ENCODE measurements at places on chromosomes 5 and 9.

DNA sequence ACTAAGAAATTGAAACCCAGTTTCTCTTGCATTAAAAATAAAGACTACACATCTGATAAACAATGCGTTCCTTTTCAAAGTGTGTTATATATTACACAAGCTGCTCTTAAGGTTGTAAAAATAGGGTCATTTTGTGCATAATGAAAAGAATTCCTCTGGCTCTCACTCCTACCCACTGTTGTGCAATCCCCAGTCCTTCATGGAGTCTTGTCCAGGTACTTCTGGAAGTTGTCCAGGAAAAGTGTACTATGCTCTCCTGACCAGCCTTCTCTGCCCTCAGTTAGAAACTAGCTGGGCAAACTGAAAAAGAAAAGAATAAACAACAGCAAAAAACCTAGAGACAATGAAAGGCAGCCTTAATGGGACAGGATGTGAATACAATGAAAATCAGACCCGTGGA lies 345.5 kb upstream of the PAPPA start:
- no peak for DNase-seq

- DNase-seq, result no peak
Measured at GRCh38 chr5:111002036-111002435, 69.5 kb upstream of the TSLP start.

DNA sequence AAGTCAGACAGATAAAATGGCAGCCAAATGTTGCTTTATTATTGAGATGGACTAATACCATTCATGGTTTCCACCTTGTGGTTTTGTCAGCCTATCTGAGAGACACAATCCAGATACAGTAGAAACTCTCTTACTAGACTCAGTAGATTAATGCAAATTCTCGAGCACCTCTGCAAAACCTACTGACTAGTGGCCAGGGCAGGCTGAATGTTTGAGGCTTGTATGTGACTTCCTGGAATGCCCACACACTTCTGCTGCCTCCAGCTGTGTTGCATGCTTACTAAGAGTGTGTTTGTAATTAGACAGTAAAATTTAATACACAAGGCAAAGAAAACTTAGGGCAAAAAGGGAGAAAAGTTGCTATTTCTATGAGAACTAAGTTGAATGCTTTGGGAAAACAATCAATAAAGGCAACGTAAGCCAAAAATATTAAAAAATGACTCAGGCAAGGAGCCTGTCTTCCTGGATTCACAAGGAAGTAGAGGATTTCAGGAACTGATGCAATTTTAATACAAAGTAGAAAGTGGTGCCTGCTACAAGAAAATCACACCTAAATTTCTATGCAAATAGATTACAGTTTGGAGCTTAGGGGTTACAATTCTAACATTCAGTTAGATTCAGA lies 30.2 kb upstream of the CCNG1 start:
- DNase-seq, result no peak

- DNase-seq, result no peak
Measured at GRCh38 chr9:87862536-87863268, 20.0 kb upstream of the SPATA31E1 start.

GRCh38 chr5:178380086-178380485 lies 147.5 kb upstream of the PHYKPL start:
- no peak for DNase-seq

GRCh38 chr9:86353655-86354010 lies 577 bp downstream of the TUT7 start:
- no peak for DNase-seq

DNA sequence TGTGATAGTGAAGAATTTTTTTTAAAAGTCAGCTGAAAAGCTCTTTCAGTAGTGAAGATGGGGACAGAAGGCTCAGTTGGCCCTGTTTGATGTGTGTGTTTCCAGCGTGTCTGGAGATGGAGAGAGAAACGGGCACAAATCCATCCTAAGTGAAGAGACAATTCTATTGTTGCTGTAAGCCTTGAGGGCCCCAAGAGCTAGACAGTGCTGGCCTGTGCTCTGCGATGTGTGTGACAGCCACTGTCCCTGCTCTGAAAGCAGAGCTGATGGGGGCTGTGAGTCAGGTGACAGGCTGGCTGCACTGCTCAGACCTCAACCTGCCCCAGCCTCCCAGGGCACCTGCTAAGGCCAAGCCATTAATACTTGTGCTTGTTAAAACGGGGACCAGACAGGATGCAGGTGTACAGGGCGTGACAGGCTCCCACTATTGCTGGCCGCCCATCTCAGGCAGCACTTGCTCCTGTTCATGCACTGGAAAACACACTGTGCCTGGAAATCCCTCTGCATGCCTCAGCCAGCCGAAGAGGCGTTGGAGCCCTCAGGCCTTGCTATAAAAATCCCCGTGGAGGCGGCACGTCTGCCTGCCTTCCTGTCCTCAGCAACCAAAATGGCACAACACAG lies 44.6 kb upstream of the SEMA4D start:
- DNase-seq, result no peak

DNA sequence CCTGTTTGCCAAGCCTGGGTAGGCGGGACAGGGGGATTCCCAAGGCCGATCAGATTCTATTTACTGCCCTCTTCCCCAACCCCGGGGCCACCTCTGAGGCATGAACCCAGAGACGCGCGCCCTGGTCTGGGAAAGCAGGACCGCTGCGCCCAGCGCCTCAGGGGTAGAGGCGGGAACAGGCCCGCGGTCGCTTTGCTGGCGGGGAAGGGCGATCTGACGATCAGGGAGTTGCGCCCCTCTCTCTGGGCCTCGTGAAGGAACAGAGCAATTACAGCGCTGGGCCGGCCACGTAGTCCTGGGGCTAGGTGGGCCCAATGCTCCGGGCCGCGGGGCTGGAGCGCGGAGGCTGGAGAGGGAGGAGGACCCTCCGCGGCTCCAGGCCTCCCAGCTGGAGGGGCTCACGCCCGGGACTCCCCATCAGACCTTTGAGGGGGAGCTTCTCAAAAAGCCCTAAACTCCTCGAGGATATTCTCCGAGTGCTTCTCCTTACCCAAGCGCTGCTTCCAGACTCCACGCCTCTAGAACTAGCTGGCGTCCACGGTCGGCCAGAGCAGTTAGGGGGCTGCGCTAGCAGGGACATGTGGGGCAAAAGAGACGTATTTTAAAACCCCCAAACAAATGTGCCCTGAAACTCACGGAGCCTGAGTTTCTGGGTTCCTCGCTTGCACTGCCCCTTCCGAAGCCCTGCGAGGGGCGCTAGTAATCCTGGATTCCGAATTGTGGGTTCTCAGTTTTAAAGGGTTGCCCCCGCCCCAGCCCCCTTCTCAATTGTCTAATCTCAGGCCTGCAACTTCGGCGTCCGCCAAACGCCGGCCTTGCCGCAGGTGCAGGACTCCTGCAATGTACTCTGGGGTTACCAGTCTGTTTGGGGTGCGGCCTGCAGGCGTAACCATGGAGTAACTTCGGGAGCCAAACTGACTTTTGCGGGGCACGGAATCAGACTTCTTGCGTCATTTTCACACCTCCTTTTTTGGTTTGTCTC lies 57.6 kb downstream of the TMEM174 start:
- no peak for DNase-seq

- peak; percentile 46 for DNase-seq
Measured at GRCh38 chr5:39283231-39283818, 64.0 kb upstream of the FYB1 start.

DNA sequence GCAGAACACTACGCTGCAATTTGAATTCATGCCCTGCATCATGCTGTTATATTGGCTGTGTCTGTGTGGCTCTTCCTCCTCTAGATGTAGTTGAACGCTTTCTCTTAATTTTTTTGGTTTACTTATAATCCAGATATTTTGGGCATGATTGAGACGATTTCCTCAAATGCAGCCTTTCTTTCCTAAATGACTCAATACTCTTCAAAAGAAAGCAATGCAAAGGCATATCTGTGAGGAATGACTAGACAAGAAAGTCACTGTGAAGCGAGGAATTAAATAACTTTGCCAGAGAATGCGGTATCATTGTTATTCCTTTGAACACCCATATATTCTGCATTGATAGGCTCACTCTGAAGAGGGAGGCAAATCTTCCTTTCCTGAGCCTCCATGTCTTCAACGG lies 152.8 kb downstream of the YIPF5 start:
- DNase-seq, result no peak

DNA sequence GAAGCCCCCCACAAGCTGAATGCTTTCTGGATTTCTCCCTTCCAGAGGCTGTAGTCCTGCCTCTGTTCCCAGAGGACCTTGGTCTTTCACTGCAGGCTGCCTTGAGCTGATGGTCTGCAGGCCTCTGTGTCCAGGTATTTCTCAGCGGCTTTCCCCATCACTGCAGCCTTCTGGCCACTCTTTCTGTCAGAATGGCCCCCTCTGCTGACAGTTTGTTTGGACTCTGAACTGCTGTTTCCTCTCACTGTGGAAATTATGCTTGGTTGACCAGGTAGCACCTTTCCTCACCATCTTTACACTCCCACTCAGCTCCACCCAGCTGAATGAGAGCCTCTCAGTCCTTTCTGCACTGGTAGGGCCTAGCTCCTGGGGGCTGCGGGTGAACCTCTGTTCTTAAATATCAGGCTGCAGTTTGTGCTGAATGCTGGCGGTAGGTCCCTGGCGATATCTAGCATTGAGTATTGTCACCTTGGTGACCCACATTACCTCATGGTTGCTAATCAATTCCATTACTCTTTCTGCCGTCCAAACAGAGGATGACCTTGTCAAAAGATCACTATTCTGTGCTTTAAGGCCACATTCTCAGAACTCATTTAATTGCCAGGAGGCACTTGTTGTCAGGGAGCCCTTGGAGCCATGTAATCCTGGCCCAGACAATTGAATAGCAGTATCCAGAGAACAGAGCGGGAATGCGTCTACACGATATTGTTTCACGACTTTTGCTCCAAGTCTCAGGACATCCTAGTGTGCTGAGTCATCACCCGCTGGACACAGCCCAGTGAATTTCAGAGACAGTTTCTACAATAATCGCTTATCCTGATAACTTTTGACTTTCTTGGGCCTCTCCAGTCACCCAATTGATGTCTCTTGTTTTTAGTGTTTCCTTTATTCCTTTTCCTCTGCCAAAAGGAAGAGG lies 230.2 kb downstream of the TENT4A start:
- DNase-seq, result no peak

- no peak for DNase-seq
Measured at GRCh38 chr9:84990416-84990815, 320.9 kb downstream of the NTRK2 start.

DNA sequence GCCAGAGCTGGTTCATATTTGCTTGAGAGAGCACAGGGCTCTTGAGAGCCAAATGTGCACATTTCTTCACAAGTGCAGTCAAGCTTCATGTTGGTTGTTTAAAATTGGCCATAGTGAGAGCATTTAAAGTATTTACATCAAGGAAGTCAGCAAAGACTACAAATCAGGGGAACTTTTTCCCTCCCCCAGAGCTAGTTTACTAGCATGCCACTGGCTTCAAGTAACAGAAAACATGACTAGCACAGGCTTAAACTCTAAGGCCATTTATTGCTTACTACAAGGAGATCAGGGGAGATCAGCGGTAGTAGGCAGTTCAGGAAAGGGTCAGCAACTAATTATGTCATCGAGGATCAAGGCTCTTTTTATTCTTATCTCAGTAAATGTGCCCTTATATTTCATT lies 11.0 kb upstream of the CCDC171 start:
- DNase-seq, result no peak

GRCh38 chr5:71887680-71888079 lies 168.6 kb downstream of the CARTPT start:
- DNase-seq, result no peak

- DNase-seq, result no peak
Measured at GRCh38 chr5:103356350-103357091, 98.0 kb downstream of the MACIR start.

DNA sequence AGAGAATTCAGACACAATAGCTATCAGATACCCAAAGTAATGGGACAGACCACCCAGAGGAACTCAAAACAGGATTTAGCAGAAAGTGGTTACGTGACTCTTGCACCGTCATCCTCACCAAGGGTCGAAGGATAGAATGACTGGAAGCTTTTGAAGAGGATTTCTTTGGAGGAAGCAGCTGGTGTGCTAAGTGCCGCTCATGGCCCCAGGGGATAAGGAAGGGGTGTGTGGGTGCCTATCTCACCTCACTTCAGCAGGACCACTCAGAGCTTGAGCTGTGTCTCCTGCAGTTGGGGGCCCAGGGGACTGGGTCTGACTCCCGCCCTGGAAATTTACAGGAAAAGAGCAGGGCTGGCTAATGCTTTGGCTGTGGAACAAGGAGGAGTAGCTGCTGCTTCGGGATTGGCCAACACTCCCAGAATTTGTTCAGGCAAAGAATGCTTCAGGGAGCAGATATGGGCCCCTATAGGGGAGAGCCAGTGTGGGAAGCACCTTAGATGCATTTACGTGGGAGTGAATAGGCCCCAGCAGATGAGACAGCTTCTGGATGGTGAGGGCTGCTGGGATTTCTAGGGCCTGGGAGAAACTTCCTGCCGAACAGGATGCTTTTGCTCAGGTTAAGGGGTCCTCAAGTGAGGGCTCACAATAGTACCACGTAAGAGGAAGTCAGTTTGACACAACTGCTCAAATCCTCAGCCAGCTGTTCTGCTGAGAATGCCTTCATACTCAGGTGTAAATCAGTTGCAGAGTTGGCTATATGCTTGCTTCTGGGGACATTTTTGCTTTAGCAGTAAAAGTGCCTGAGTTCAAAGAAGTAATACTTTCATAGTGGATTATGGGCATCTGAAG lies 29.1 kb upstream of the TOMM5 start:
- no peak for DNase-seq

DNA sequence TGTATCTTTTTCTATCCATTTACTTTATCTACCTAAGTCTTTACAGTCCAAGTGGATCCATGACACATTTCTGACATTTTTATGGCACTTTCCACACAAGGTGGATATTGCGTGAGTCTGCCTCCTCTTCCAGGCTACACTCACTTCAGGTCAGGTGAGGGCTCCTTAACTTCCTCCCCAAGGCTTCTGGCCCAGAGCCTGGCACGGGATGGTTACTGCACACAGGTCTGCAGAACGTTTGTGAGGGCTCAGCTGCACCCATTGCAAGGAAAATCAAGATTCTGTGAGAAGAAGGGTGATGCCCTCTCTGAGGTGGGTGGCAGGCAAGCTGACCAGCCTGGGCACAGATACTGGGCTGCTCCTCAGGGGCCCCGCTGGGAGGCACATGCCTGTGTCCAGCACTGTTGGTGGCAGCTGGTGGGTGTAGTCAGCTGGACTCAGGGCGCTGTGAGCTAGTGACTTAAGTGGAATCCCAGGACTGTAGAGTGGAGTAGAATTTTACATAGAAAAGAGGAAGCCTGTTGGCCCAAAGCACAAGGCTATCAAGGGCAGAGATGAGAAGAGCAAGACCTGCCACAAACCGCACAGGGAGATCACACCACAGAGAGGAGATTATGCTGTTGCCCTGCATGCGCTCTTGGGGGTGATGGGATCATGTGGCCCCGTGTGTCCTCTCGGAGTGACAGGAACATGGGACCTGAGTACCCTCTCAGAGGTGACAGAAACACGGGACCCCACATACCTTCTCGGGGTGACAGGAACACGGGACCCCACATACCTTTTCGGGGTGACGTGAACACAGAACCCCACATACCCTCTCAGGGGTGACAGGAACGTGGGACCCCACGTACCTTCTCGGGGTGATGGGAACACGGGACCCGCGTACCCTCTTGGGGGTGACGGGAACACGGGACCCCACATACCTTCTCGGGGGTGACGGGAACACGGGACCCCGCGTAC lies 21.3 kb downstream of the AHRR start:
- DNase-seq, result no peak

Measured in NCI-H1930 (cell line).